H1 (cell line): ENCODE measurements at places on chromosomes 1 and 21.
A peak's percentile ranks its signal among the peaks of the same experiment; 100 is the strongest.

DNA sequence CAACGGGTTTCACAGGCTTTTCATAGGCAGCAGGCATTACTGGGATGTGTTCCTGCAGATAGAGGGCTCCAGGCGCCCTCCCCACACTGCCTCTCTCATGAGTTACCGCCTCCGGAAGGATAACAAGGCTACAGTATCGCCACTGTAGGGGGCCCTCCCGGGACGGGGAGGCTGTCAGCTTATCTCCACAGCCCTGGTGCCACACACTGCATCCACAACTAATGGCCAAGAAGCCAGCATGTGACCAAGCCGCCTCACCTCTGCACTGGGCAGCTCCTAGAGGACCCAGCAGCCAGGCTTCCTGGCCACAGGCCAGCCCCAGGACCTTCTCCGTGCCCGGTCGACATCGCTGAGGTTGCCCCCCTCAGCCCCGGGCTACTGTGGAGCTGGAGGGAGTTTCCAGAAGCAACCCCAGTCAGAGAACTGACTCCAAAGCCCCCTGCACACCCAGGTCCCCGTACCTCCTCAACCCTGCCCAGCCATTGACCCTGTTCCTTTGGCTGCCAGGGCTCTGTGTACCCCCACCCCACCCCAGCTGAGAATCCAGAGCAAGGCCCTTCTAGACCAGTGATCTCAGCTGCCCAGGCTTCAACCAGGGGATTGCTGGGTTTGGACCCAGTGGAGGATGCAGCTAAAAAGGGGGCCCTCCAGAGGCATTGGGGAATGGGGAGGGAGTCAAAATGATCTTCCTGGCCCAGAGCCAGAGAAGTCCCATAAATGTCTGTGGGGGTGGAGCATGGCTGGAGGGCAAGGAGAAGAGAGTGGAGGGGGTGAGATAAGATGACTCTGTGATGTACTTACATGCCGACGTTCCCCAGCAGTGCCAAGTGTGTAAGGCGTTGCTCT is 45.0 kb downstream of the NEK2 start:
- H3K36me3 ChIP-seq = no peaks in the 10 kb centered on the region
- no peak overlapping the region for H3K4me3 ChIP-seq
- H3K4me1 ChIP-seq = 0 out of 2 replicates have a peak, but pooled peaks cover 6% of the 10 kb centered on the region
- no peaks in the 10 kb centered on the region for H3K27me3 ChIP-seq
- DNase-seq = no peak

DNA sequence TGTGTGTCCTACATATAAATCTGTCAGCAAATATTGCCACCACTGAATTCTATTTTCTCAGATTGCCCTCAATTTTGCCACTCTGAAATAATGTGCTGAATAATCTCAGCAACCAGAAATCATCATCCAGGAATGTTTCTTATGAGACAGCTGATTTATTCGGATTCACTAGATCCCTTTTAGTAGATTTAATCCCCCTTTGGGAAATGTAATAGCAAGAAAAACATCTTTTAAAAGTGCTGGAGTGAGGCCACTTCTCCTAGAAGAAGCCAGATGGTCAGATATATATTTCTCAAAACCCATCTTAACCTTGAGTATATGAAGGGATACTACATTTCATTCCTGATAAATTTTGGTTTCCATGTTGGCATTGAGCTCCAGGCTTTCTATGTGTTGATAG is 327.7 kb downstream of the SMYD3 start:
- H3K4me3 ChIP-seq = no peak overlapping the region
- no peaks in the 10 kb centered on the region for H3K27me3 ChIP-seq
- H3K4me1 ChIP-seq = no peaks in the 10 kb centered on the region
- H3K36me3 ChIP-seq = no peaks in the 10 kb centered on the region
- no peak overlapping the region for H3K27ac ChIP-seq
- no peak for DNase-seq

DNA sequence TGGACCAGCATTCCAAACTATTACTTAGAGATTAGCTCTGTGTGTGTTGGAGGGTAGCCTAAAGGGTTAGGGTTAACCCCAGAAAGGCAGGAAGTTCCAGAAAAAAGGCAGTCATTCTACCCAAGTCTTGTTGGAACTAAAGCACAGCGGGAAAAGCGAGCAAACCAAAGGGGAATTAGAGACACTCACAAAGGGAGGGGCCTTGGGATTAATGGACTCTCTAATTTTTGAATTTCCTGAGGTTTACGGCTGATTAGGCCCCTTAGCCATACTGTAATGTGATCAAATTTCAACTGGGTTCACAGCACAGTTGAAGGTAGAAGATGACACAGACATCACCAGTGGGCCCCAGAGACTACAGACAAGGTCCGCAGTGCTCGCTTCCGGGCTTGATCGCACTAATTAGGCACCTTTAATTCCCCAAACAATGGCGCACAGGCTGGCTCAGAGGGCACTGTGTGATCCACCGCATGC is 28.3 kb downstream of the CAPZB start:
- H3K4me1 ChIP-seq = peaks cover 36% of the 10 kb centered on the region
- no peaks in the 10 kb centered on the region for H3K27me3 ChIP-seq
- no peak overlapping the region for H3K27ac ChIP-seq
- DNase-seq = no peak

GRCh38 chr1:87230501-87230900 is 98.2 kb upstream of the LMO4 start:
- no peaks in the 10 kb centered on the region for H3K27me3 ChIP-seq
- H3K4me3 ChIP-seq = no peak overlapping the region
- no peak overlapping the region for H3K27ac ChIP-seq
- no peaks in the 10 kb centered on the region for H3K36me3 ChIP-seq

- H3K4me1 ChIP-seq = peaks cover 11% of the 10 kb centered on the region
- no peak overlapping the region; the same call in 1 of the 2 replicates for H3K4me3 ChIP-seq
- peak; percentile 36 for DNase-seq
Observed at GRCh38 chr1:8525216-8525557, 207.3 kb downstream of the SLC45A1 start.
